ENCODE measurements at places on chromosomes 11 and 22.
A peak's percentile ranks its signal among the peaks of the same experiment; 100 is the strongest.

DNA sequence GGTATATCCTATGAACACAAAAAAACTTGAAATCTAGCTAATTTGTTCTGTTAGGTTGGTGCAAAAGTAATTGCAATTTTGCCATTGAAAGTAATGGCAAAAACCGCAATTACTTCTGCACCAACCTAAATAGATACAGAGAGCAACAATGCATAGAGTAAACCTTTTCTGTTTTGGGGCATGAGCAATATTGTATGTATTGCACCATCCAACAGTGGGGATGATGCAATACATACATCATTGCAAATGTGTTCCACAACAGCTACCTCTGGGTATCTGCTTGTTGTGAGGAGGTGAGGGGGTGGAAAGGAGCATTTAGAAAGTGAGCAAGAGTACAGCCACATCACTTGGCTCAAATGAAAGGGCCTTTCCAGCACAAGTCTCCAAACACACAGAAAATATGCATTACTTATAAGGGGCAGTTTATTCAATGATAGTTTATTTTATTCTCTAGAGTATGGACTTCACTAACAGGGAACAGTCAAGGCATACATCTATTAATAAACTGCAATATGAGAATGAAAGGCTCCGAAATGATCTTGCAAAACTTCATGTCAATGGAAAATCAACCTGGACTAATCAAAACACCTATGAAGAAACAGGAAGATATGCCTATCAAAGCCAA, 77.3 kb downstream of the DEUP1 start:
- DNase-seq = no peak

DNA sequence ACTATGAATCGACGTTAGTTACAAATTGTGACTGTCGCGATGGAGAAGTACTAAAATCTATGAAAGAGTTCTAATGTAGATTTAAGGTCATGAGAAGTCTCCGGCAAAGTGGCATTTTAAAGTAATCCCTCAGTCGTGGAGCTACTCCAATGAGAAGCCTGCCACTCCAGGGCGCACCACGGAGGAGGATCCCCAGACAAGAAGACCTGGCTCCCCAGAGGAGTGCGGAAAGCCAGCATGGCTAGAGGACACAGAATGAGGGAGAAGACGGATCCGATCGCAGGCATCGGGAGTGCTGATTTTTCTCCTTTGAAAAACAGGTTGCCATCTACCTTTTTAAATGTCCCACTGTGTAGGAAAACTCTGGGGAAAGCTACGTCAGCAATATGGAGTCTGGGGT, 141.6 kb upstream of the TEAD1 start:
- DNase-seq = no peak

DNA sequence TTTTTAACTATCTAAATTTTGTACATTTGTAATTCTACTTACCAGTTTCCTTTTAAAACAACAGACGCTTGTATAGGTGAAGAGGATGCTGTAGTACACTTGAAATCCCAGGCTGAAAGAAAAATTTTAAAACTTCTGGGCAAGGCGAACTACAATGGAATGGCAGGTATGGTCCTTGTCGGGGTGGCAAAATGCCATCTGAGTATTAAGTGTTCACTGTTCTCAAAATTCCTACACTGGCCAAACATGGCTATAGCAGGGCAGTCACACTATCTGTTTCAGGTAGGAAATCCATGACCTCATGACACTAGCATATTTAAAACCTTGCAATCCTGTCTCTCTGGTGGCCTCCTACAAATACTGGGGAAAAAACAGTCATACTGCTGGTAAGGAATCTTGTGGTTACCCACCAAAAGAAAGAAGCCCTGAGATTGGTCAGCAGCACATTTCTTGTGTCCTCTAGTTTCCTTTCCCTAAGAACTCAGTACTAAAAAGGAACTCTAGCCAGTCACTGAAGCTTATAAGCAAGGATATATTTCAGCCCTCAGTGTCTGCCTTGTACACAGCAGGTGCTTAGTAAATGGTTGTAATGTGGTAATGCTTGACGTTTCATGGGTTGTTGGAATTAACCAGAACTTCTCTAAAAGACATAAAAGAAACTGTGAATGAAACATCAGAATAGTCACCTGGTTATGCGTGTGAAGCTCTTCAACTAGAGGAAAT, 5.2 kb upstream of the ZC3H12C start:
- no peak for DNase-seq

GRCh38 chr11:95255251-95256145, 24.5 kb upstream of the SESN3 start:
- no peak for DNase-seq

DNA sequence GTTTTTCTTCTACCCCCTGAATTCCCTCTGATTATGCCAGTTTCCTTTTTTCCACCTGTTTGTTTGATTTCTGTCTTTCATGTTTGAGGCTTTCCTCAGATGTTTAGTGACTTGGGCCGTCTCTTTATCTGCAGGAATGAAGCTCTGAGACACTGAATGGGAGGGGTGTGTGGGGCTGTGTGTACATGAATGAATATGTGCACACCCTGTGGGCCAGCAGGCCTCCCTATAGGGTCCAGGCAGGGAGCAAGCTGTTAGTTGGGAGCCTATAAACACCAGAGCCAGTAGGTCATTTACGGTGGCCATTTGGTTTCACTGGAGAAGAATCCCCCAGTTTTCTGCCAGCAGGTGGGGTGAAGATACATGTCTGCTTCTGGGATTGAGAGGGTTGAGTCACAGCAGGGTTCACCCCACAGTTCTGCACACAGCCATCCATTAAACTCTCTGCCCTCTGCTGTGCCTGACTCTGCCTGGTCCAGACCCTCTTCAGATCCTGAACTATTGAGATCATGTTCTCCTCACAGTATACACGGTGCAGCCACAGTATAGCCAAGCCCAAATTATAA, 34.8 kb downstream of the BARX2 start:
- no peak for DNase-seq

DNA sequence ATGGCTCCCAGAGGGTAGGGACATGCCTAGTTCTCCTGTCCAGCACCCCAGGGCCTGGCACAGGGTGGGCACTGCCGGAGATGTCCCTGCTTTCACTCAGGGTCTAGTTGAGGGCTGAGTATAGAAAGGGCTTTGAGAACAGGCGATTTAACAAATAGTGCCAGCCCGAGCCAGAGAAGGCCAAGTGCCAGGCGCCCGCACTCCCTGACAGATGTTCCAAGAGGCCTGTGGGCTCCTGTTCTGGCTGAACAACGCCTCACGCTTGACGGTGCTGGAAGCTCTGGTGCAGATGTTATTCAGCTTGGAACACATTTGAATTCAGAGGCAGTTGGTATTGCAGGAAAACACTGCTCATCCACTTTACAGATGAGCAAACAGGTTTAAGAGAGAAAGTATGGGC, 46.5 kb downstream of the NFAM1 start:
- no peak for DNase-seq

- no peak for DNase-seq
These were observed 140.7 kb downstream of the NXPE2 start for GRCh38 chr11:114819028-114819427.

- DNase-seq = no peak
These were observed 16.9 kb downstream of the CDPF1 start for GRCh38 chr22:46233231-46233630.

GRCh38 chr11:112852143-112852866, 108.9 kb upstream of the NCAM1 start:
- no peak for DNase-seq

GRCh38 chr11:1278766-1279673, 30.4 kb downstream of the TOLLIP start:
- DNase-seq = no peak

DNA sequence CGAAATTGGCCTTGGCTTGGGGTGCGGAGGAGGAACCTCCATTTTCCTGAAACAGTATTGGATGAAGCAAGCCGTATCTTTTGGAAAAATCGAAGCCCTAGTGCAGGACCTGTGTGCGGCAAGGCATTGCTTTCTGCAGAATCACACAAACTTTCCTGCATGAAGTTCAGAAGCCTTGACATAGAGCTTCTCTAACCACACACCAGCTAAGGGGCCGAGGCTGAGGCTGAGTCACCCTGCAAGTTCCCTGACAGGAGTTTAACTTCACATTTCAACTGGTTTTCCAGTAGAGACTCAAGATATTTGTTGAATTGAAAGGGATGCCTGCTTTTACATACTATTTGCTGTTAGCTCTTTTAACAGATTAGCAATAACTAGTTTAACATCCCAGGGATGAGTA, 67.8 kb downstream of the TCF20 start:
- no peak for DNase-seq

- DNase-seq = no peak
These were observed 26.1 kb downstream of the CD44 start for GRCh38 chr11:35165030-35165422.

GRCh38 chr11:32751381-32751780, 43.1 kb downstream of the CCDC73 start:
- DNase-seq = no peak

- no peak for DNase-seq
These were observed 29.8 kb upstream of the LDHA start for GRCh38 chr11:18364495-18365073.

- DNase-seq = no peak
These were observed 11.3 kb upstream of the RHOD start for GRCh38 chr11:67045314-67045713.

GRCh38 chr11:11171285-11171684, 181.8 kb downstream of the CSNK2A3 start:
- DNase-seq = no peak

GRCh38 chr11:57476047-57476756, 15.9 kb downstream of the RTN4RL2 start:
- no peak for DNase-seq

- peak; percentile 28 for DNase-seq
These were observed 1.1 kb upstream of the FADS2 start for GRCh38 chr11:61826930-61827570.

DNA sequence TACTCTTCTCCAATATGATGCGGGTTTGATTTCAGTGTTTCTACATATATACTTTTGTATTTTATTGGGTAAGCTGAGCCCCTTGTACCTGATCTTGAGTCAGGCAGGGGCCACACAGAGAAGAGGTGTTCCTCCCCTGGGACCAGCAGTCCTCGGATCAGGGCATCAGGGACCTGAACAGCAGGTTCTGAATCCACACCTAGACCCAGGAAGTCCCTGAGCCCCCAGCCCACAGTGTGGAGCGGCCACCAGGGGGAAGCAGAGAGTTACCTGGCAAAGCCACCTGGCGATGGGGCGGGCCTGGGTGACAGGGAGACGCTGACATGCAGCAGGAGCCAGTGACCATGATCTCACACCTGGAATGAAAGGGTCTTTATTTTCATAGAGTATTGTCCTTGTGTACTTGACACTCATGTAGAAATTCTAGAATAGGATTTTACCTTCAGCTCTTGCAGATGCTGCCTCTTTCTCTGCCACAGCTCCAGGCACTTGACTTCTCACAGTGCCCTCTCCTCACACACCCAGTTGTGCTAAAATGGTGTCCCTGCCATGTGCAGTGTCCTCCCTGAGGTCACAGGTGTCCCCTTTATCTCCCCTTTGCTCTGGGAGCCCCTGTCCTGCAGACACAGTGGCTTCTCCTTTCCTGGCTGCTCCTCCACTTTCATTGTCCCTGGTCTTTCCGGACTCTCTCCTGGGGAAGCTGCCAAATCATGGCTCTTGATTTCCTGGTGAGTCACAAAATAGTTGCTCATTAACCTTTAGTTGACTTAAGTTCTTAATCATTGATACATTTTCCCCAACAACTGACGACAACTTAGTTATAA, 48.5 kb downstream of the GGTLC2 start:
- DNase-seq = peak; percentile 11

DNA sequence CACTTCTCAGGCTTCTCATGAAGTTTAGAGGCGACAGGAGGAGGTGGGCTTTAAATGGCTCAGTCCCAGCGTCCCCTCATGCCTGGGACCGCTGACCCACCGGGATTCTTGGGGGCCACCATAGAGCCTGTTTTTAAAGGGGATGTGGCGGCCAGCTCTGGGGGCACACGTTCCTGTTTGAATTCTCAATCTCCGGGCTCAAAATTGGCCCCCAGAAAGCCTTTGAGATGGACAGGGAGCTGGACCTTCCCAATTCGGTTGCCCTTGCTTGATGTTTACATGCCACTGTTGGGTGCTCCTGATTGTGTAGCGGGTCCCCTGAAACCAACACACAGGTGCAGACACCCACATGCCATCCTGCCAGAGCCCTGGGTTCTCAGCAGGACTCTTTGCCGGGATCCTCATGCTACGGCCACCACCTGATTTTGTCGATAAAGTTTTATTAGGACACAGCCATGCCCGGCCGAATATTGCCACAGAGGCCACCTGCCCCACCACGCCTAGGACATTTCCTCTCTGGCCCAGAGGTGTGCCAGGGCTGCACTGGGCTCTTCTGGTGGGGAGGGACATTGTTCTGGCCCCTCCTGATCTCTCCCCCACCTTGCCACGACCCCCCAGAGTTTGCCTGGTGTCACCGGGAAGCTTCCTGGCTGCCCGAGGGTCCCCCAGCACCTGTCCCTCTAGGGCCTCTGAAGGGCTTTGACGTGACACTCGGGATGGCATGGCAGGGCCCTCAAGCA, 71.6 kb downstream of the KCNQ1 start:
- no peak for DNase-seq

DNA sequence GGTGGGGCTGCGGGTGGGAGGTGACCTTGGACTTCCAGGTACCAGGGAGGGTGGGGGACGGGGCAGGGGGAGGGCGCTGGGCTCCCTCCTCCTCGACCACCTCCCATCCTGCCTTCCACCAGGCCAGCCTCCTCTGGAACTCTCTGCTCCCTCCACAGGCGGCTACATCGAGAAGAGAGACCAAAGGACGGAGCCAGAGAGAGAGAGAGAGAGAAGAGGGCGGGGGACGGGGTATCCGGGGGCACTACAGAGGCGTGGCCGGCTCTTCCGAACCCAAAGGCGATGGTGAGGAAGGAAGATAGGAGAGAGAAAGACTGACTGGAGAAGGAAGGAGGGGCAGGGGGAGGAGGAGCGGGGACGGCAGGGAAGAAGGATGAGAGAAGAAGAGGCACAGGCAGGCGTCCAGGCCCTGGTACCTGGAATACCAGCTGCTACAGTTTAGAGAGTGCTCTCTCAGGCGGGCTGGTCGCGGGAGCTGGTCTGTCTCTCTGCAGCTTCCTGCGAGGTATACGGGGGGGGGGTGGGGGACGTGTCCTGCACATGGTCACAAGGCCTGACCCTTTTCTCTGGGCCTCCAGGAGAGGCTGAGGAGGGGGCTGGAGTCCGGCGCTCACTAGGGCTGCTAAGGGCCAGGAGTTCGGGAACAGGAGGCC, 38.0 kb downstream of the IGSF9B start:
- DNase-seq = no peak

- DNase-seq = no peak
These were observed 813.3 kb downstream of the OPCML start for GRCh38 chr11:132718711-132719671.

DNA sequence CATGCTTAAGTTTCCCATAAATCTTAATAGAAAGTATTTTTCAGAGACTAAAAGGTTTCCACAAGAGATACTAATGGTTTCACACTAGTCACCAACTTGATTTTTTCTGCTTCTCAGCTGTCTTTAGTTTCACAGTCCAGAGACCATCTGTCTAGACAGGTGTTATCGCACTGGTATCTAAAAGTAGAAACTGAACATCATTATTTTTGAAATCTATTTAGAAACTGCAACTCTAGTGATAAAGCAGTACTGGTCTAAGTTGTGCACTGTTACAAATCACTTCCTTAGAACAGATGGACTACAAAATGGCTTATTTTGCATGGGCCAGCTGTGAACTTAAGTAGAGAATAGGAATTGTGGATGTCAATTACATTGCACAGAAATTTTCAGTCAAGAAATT, 78.0 kb downstream of the CNTN5 start:
- DNase-seq = peak; percentile 5

- peak; percentile 53 for DNase-seq
These were observed 3.7 kb downstream of the MIAT start for GRCh38 chr22:26660961-26661578.
